ENCODE measurements at places on chromosomes 12 and 14.

DNA sequence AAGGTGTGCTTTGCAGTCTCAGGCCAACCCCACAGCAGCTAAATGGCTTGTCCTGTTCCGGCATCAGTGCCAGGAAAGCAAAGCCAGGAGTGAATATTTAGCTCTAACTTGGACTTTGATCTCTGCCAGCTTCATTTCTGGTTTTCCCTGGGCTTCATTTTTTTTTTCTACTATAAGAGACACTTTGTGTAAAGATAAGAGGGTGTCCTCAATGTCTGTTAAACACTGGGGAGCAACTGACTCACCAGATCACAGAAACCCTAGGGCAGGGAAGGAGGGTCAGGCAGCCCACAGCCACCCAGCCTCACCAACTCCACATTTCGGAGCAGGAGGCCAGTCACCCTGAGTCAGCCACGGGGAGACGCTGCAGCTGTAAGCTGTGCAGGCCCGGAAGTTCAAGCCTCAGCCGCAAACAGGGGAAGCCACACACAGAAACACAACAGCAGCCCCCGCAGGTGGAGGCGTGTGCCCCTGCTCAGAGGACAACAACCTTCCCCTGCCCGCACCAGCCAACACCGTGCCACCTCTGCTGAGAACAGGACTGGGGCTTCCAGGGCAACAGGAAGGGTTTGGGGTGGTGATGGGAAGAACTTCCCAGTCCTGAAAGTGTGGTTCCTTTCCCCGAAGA, 6.3 kb downstream of the TNFRSF1A start:
- DNase-seq, result peak; percentile 69

DNA sequence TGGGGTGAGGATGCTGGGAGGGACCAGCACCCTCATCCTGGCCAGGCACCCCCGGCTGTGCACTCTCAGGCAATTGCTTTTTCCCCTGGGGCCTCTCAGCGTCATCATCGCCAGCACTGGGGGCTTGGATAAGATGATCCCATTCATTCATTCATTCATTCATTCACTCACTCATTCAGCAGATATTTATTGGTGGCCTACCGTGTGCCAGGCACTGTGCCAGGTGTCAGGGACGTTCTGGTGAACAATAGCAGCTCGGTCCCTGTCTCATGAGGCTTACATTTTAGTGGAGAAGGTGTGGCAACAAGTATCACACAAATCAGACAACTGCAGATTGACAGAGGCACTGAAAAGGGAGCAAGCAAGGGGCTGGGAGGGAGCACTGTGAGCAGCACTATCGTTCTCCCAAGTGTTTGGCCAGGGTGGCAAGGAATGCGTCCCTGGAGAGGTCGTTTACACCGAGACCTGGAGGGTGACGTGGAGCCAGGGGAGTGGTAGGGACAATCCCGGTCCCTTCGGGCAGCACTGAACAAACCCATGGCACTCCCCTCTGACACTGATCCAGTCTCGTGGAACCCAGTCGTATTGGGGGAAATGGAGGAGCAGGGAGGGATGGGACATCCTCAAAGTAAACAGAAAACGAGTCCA, 124.1 kb downstream of the PAPOLA start:
- no peak for DNase-seq

DNA sequence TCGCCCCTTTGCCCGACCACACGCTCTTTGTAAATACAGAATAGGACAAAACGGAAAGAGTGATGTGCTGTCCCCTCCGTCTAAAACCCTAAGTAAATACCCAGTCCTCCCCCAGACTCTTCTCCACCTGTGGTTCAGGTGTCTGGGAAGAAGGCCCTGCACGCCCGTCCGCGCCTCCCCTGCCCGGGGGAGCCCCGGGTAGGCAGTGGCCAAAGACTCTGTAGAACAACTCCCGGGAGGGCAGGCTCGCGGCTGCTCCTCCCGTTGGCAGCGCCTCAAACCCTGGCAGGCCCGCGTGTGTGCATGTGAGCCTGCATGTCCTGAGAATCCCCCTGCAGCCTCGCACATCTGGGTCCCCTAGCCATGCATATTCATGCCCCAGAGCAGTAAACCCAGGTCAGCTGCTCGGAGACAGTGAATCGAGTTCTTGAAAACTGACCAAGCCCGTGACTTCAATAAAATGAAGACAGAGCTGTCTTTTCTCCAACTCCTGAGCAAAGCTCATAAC, 165.8 kb downstream of the MON2 start:
- DNase-seq, result no peak

- DNase-seq, result no peak
Measured at GRCh38 chr14:61330511-61330910, 9.1 kb downstream of the PRKCH start.

GRCh38 chr14:58078471-58078870, 73.5 kb downstream of the ARMH4 start:
- no peak for DNase-seq

DNA sequence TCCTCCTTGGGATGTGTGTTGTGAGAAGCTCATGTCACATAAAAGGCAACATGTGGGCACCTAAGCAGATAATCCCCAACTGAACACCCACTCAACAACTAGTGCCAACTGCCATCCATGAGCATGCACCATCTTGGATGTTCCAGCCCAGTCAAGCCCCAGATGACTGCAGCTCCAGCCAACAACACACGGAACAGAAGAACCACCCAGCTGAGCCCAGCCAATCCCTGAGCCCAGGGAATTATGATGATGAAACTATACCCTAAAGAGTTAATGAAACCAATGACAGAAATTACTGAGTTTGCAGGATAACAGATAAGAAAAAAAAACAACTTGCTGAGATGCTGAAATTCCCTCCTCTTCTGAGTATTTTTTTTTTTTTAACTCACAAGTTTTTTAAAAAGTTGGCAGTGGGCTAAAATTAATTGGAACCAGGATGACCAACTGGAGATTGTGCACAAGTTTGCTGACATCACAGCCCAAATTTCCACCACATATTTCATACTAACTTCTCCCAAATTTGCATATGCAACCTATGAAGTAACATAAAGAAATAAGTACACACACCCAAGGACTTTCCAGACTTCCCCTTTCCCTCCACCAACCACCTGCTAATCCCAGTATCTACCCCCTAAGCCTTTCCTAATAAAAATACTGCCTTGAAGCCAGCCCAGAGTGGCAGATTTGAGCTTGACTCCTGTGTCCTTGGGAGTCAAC, 124.5 kb downstream of the KSR2 start:
- DNase-seq, result no peak

GRCh38 chr12:95003921-95004272, 400 bp upstream of the NDUFA12 start:
- no peak for DNase-seq

- no peak for DNase-seq
Measured at GRCh38 chr12:27064397-27065342, 17.7 kb downstream of the C12orf71 start.

GRCh38 chr14:104085032-104085888, at the start of gene ASPG:
ASPG (plus strand) TSS chr14:104085700; CDS start chr14:104085771, 71 bp downstream.
- DNase-seq, result no peak

GRCh38 chr14:24630872-24631477, 3.0 kb downstream of the GZMB start:
- DNase-seq, result no peak

DNA sequence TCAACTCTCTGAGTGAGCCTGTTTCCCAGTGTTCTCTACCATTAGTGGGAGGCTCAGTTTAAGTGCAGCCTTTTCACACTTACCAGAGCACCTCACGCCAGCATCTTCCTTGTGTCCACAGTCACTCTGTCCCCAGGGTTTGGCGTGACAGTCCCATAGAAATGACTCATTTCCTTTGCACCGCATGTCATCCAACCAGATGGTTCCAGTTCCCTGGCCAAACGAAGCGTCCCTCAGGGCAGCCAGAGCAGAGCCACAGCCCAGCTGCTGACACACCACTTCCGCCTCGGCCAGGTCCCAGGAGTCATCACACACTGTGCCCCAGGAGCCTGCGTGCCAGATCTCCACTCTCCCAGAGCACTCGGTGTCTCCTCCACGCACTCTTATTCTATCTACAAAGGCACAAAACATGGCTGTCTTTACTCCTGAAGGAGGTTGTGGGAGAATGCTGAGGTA, 65.4 kb downstream of the ACSM4 start:
- no peak for DNase-seq

- DNase-seq, result no peak
Measured at GRCh38 chr12:122947352-122947792, 18.9 kb downstream of the ABCB9 start.

DNA sequence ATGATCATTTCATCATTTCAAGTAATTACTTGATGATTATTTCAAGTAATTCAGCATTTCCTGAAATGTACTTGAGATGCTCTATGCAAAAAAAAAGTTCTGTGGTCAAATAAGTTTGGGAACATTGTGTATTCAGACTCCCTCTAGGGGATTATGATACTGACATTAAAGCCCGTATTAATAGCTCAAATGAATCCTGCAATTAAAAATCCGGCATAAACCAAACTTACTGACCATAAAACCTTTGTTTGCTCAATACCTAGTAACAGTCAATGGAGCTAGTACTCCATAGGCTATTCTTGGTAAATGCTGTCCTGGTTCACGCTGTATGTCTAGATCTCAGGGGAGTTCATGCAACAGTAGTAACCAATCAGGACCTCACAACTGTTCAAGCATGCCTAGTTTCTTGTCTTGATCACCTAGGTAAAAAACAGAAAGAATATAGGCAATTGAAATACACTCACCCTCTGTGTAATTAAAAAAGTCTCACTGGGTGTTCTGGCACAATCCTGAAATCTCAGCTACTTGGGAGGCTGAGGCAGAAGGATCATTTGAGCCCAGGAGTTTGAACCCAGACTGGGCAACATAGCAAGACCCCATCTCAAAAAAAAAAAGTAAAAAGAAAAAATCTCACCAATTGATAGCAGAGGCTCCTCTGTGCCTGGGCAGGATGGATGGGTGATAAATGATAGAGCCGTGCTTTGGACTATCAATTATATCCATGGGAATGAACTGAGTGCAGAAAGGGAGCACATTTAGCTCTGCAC, 14.1 kb downstream of the ALDH1L2 start:
- DNase-seq, result no peak

DNA sequence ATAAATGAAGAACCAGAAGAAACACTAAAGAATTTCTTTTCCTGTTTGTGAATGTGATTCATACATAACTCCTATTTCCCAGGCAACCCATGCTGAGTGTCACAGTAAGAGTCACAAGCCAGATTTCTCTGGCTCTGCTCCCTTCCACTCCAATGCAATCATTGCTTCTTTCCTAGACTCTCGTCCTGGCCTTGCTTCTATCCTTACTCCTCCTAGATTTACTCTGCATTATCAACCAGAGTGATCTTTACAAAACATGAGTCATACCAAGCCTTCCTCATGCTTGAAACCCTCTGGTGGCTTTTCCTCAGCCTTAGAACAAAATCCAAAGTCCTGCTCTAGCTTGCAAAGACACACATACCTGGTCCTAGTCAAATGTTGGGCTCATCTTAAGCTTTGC, 13.3 kb downstream of the IL22 start:
- DNase-seq, result no peak

DNA sequence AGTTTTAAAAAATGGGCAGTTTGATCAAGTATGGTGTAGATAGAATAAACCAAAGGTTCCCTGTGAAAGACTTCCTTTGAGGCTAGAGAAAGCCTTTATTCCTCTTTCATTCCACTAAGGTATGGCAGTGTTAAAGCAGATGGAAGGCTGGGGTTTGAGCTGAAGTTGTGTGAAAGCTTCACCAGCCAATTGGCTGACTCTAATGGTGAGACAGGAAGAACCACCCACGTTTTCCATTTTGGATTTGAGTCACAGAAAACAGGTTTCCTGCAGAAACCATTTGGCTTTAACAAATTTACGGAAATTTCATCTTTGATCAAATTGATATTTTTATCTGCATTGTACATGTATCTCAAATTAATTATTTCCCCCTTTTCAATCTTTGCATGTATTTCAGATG, 455.0 kb downstream of the PCNX1 start:
- DNase-seq, result no peak

- no peak for DNase-seq
Measured at GRCh38 chr12:63944586-63945228, 100.2 kb downstream of the SRGAP1 start.

- no peak for DNase-seq
Measured at GRCh38 chr14:40139657-40140056, 707.4 kb upstream of the FBXO33 start.

DNA sequence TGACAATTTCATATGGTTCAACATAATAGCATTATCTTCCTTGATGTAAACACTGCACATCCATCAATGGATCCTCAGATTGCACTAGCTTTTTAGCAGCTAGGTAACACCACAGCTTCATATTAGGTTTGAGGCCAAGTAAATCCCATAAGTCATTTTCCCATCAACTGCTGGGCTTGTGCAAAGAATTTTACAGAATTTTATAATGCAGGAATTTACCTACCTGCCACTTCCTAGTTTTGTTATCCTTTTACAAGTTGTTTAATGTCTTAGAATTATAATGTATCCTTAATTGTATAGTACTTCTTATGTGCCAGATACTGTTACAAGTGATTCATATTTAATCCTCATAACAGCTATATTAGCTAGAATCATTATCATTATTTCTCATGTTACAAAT, 36.4 kb downstream of the CPNE8 start:
- DNase-seq, result no peak

- no peak for DNase-seq
Measured at GRCh38 chr12:126974779-126975178, 1292.2 kb upstream of the TMEM132C start.

DNA sequence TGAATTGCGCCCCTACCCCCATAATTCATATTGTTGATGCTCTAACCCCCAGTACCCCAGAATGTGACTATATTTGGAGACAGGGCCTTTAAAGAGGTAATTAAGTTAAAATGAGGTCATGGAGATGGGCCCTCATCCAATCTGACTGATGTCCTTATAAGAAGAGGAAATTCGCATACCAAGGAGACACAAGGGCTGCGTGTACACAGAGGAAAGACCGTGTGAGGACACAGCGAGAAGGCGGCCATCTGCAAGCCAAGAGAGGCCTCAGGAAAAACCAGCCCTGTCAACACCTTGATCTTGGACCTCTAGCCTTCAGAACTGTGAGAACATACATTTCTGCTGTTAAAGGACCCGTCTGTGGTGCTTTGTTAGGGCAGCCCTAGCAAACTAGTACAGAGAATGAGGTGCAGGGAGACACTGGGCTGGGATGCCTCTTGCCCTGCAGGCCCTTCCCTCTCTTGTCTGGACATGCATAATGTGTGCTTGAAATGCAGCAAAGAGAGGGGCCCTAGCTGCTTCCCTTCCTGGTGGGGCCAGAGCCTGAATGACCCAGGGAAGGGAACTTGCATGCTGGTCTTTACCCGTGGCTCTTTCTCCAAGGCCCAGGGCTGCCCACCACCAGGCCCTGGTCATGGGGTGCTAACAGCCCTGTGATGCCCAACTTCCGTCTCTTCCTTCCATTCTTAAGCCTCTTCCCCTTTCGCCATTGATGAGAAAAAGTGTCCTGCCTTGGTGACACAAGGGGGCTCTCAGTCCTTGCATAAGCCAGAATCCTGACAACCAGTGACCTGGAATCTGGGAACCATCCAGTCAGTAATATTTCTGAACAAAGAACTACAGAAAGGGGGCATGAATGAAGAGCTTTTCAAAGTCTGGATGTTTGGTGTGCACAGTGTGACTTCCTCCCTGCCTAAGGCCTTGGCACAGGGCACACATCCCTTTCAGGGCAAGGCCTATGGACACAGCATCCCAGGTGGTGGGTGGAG, 50.0 kb upstream of the GPATCH2L start:
- no peak for DNase-seq

Measured in stimulated activated CD4-positive, alpha-beta T cell treated with anti-CD3 and anti-CD28 coated beads, Interleukin-1b, Interleukin-23, amount 100 ng/mL, for 4 hours (primary cell).